ENCODE measurements at places on chromosomes 5 and 9.

- no peak for DNase-seq
Observed at GRCh38 chr5:164048359-164048926, 543.0 kb downstream of the MAT2B start.

- no peak for DNase-seq
Observed at GRCh38 chr5:139404484-139404840, 573 bp upstream of the SPATA24 start.

- no peak for DNase-seq
Observed at GRCh38 chr9:135802876-135803419, 101.0 kb downstream of the KCNT1 start.

- DNase-seq: no peak
Observed at GRCh38 chr5:94784536-94785505, 166.4 kb downstream of the SLF1 start.

GRCh38 chr5:151657114-151657513, 29.6 kb downstream of the SPARC start:
- no peak for DNase-seq

GRCh38 chr9:132055756-132056155, 23.9 kb downstream of the MED27 start:
- DNase-seq: no peak

GRCh38 chr9:71271602-71272001, 150.2 kb upstream of the TRPM3 start:
- no peak for DNase-seq

GRCh38 chr9:16236311-16236710, 634.2 kb downstream of the BNC2 start:
- no peak for DNase-seq

DNA sequence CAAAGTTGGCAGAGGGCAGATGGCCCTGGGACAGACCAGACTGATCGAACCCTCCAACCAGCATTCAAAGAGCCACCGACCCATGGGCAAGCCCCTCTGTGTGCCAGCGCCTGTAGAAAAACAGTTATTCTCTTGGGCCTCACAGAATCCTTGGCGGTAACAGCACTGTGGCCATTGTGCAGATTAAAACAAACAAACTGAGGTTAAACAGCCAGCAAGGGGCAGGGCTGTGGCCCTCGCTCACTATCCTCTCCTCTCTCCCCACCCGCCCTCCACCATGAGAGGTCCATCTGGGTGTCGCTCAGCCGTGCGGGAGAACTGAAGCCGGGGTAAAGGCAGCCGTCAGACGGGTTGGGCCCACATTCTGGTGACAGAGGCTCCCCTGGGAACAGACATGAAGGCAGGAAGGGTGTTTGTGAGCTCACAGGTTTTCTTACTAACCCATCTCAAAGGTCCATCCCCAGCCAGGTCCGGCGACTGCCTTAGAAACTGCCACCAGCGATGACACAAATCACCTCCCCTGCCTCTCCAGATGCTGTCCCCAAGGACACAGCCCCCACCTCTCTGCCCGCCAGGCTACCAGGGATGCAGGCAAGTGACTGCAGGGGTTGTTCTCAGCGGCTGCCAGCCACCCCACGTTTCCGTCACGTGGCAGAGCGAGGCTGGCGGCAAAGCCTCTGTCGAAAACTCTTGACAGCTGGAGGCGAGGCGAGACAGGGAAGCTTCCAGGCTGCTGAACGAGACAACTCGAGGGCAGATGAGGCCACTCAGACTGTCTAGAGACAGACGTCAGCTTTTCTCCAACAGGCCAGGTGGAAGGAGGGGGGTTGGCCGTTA, 75.8 kb upstream of the SARDH start:
- DNase-seq: no peak

DNA sequence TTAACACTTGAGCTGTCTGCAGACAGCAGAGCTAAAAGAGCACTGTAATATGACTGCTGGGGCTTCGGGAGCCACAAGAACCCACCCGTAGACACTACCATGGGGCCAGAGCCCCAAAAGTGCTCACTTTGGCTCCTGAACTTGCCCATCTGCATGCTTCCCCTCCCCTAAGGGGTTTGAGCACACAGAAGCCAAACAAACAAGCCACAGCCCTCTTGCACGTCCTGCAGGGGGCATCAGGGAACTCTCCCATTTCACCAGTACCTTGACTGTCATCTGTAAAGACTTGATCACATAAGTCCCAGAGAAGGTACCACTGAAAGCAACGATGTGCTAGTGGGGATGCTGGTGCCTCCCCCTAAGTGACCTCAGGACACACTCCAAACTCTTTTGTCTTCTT, 681.8 kb downstream of the SEMA5A start:
- no peak for DNase-seq

DNA sequence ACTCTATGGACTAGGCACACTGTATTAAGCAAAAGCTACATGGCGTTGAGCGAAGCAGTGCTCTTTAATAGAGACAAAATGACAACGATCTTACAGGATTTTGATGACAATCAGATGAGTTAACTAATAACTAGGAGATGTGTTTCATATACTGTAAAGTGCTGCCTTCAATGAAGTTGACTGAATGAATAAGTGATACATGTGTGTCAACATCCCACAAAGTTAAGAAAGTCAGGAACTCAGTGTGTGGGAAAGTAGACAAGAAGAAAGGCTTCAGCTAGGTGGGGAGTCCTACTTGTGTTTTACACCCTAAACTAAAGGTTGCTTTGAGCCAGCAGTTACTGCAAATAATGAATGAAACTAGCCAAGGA, 79.6 kb downstream of the PAPPA start:
- no peak for DNase-seq

GRCh38 chr5:176420972-176421544, 4.7 kb upstream of the CLTB start:
- no peak for DNase-seq

- no peak for DNase-seq
Observed at GRCh38 chr5:9157811-9158210, 388.1 kb downstream of the SEMA5A start.

- no peak for DNase-seq
Observed at GRCh38 chr5:68367287-68367686, 151.7 kb downstream of the PIK3R1 start.

- DNase-seq: no peak
Observed at GRCh38 chr5:173653822-173654523, 37.5 kb upstream of the BOD1 start.

DNA sequence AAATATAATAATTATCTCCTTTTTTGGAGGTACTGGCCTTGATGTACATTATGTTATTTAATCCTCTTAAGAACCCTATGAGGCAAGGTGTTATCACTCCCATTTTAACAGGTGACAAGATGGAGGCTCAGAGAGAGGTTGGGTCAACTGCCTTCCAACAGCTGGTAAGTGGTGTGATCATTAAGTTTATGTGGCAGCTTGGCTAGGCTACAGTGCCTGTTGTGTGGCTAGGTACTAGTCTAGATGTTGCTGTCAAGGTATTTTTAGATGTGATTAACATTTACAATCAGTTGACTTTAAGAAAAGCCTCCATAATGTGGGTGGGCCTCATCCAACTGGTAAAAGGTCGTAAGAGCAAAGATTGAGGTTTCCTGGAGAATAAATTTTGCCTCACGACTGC, 21.5 kb downstream of the FABP6 start:
- DNase-seq: no peak

GRCh38 chr9:93480728-93481324, 27.4 kb upstream of the FAM120AOS start:
- DNase-seq: no peak

DNA sequence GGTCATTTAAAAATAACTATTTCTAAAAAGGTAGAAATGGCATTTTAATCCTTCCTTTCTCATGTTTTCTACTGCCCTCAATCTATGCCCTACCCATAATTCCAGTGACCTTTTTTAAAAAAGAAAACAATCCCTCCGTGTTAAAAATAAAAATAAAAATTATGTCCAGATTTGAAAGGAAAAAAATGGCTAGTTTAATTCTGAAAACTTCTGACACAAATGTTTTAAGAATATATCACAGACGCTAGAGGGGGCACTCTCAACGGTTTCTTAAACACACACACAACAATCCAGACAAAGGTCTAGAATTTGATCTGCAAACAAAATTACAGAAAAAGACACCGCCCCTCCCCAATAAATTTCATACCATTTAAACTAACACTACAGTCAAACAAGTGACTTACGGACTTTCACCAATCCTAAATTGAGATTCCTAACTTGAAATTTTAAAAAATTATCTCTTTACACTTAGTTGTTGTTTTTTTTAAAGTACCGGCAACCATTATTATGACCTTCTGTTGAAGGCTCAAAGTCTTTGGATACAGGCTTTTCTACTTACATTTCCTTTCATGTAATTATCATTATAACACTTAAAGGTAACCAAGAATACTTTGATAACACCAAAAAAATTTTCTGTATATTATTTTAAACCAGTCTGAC, 38.2 kb downstream of the CLINT1 start:
- DNase-seq: no peak

DNA sequence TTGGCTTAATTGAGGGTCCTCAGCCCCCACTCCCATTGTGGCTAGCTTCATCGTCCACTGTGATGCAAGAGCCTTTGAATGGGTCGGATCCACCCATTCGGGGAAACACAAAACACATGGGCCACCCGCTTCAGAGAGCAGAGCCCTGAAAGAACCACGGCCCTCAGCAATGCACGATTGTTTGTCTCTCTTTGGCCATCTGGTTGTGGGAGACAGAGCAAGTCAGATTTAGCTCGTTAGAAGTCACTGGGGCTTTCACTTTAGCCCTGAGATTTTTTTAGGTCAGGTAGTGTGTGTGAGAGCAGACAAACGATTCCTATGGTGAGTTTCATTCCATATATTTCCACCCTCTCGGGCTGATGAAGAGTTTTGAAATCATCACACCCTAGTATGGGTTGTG, 12.9 kb upstream of the COL15A1 start:
- DNase-seq: no peak

- DNase-seq: no peak
Observed at GRCh38 chr5:318341-318897, 3.1 kb upstream of the AHRR start.

DNA sequence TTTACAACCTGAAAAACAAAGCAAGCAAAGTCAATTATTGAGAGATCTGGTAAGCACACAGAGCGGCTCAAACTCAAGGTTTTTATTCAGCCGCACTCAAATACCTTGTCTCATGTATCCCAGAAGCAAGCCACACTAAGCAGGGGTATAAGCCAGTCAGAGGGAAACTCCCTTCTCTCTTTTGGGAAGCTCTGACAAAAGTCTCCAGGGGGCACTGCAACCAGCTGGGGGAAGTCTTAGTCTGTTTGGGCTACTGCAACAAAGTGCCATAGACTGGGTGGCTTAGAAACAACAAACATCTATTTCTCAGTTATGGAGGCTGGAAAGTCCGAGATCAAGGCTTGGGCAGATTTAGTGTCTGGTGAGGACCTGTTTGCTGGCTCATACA, 246.0 kb downstream of the ENC1 start:
- no peak for DNase-seq

DNA sequence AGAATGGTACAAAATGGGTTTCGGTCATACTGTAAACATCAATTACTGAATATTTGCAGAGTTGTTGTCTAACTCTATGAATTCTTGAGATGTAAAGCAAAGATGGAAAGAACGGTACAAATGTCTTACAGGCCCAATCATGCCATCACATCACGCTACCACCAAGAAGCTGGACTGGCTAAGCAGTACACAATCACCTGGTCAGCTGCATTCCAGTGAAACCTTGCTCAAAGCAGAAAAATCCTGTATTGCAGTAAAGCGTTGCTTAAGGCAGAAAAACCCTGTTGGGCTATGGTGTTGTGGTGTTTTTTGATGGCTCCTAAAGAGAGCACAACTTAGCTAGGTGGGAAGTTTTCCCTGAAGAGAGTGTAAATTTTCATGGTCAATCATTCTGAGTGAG, 112.6 kb upstream of the RASA1 start:
- no peak for DNase-seq

- no peak for DNase-seq
Observed at GRCh38 chr5:159451197-159452052, 121.1 kb upstream of the IL12B start.

DNA sequence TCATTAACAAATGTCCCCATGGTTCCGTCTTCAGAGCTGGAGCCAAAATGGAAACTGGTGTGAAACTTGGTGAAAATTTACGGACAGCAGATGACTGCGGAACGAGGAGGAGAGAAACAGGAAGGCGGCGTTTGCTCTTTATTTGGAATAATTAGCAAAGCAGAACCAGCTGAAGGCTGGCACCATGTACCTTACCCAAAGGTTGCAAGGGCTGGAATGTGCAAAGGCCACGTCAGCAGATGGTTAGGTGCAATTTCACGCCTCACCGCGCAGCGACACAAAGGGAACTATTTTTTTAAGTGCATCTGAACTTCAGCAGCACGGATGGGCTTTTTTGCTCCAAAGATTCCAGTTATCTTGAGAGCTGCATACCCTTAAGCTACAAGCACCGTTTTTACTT, 127.4 kb downstream of the COL23A1 start:
- no peak for DNase-seq

DNA sequence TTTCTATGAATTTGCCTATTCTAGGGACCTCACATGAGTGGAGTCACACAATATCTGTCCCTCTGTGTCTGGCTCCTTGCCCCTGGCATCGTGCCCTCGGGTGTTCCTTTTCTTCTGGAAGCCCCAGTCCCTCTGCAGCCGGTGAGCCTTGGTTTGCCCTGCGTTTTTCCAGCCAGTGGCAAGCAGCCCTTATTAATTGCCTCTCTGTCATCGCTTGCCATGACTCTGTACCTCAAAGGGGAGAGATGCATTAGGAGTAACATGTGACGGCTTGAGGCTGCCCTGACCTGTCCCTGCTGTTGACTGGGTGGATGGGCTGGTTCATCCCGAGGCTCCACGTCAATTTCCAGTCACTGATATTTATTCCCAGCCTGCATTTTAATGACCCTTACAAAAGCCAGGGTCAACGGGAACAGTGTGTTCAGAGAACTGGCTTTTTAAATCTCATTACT, 87.3 kb downstream of the CFAP90 start:
- no peak for DNase-seq

DNA sequence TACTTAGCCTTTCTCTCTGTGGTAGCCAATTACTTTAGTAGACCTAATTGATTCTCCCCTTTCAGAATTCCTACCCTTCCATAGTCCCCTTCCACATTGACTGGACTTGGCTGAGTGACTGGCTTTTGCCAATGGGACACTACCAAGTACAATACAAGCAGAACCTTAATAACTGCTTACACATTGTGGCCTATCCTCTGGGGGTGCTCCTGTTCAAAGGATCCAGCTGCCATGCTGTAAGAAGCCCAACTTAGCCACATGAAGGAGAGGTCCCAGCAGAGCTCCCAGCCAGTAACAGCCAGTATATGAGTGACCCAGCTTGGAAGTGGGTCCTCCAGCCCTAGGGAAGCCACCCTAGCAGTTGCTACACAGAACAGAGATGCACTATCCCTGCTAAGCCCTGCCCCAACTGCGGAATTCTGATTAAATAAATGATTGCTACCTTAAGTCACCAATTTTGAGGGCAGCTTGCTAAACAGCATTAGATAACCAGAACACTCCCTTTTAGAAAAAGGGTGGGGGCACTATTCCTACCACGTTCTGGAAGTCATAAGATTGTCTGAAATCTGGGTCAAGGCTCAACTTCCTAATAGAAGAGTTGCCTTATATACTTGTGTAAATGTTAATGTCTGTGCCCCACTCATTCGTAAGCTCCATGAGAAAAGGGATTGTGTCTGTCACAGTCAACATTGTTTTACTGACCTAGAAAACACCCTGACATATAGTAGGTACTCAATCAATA, 11.1 kb upstream of the APTX start:
- DNase-seq: no peak
